ENCODE measurements at places on chromosomes 12 and 14. TPM values are rescaled to one million over a fixed set of nuclear protein-coding genes. Genes with fewer than 3 reads are reported as not detected.

- no peak for DNase-seq
These were observed 6.9 kb downstream of the DERA start for GRCh38 chr12:15918066-15918465.

GRCh38 chr14:61434311-61434710, 112.9 kb downstream of the PRKCH start:
- no peak for DNase-seq

DNA sequence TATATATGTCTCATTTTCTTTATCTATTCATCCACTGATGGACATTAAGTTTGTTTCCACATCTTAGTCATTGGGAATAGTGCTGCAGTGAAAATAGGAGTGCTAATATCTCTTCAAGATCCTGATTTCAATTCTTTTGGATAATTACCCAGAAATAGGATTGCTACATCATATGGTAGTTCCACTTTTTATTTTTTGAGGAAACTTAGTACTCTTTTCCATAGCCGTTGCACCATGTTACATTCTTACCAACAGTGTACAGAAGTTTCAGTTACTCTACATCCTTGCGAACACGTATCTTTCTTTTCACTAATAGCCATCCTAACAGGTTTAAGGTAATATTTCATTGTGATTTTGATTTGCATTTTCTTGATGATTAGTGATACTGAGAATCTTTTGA, 29.8 kb downstream of the TESPA1 start:
- no peak for DNase-seq

DNA sequence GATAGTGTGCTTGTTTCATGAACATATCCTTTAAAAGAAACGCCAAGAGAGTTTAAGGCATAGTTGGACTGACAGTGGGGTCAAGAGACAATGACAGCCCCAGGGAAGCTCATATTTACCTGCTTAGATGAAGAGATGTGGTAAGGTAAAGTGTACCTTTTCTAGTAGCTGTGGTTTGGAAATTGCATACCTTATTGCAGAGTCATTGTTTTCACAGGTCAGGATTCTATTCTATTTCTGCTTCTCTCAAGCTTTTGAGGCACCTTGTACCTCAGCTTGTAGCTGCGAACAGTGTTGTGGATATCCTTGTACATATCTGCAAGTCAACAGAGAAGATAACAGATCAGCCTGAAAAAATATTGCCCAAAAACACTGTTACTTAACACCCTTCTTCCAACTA, 47.7 kb downstream of the ATP6V1D start:
- DNase-seq = no peak

- DNase-seq = no peak
These were observed 18.5 kb downstream of the PIWIL1 start for GRCh38 chr12:130356222-130356621.

DNA sequence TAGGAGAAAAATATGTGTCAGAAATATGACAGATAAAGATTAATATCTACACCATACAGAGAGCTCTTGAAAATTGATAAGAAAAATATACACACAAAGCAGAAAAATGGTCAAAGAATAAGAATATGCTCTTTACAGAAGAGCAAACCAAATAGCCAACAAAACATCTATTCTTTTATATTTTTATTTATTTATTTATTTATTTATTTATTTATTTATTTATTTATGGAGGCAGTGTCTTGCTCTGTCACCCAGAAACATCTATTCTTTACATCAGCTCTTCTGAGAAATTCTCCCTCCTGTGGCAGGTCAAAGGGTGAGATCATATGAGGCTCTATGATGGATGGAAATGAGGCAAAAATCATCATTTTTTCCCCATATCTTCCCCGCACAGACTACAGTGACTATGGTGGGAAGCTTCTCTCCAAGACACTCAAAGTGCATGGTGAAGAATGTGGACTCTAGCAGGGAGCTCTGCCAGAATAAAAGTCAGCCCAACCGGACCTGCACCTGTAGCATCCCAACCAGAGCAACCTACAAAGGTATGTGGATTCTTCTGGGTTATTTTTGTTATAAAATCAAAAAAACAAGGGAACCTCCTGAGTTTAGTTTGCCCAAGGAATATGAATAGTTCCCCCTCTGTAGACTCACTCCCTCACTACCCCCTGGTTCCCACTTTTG, 71.4 kb downstream of the PLXNC1 start:
- DNase-seq = no peak

NEMF gene
- total RNA-seq = 171 TPM

- no peak for DNase-seq
These were observed 5.5 kb downstream of the TNFAIP2 start for GRCh38 chr14:103128631-103129300.

MAP3K9 gene
- total RNA-seq = 2.7 TPM

- DNase-seq = no peak
These were observed 204.0 kb downstream of the GRIN2B start for GRCh38 chr12:13777374-13777773.

DNA sequence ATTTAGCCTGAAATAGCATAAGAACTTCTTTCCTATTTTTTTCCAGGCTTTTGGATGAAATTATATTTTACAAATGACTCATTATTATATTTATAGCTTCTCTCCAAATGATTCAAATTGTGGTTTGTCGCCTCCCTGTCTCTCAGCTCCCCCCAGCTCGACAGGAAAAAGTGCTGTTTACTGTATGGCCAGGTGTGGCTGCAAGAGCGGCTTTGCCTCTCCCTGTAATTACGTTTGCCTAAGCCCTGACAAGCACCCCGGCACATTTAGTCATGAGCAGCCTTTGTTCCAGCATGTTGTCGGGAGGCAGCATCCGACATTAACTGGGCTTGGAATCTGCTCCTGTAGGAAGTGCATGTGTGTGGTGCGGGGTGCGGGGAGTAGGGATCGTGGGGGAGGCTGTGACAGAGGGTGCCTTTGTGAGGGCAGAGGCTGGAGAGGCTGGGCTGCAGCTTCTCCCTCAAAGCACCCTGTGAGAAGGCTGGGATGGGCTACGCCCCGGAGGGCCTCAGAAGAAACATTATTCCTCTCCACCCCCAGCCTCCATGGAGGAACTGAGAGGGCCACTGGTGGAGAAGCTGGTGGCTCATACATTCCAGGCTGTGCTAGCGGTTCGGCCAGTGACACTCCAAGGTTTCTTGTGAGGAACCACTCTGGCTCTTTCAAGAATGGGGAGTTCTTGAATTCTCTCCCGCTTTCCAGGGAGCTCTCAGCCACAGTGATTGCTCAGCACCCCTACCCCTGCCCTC, 42.1 kb upstream of the CTDSP2 start:
- no peak for DNase-seq

C12orf56 gene
- total RNA-seq = 0.95 TPM

- DNase-seq = no peak
These were observed 74.7 kb downstream of the TRIM9 start for GRCh38 chr14:51020024-51020710.

GZMH gene
- total RNA-seq = not detected

KLHL33 gene
- total RNA-seq = 0.69 TPM

DNA sequence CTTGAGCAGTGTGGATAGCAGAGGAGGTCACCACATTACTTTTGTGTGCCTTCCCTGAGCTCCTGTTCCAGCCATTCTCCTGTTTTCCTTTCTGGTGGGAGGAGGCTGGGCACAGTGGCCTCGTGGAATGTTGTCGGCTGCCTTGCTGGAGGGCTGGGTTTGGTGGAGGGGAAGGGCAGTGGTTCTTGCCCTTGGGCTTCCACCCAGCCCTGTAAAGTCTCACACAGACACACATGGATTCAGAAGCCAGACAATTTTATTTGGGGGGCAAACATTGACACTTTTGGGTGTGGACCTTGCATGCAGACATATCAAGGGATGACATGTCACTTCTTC, 866 bp downstream of the NPFF start:
- no peak for DNase-seq

DNA sequence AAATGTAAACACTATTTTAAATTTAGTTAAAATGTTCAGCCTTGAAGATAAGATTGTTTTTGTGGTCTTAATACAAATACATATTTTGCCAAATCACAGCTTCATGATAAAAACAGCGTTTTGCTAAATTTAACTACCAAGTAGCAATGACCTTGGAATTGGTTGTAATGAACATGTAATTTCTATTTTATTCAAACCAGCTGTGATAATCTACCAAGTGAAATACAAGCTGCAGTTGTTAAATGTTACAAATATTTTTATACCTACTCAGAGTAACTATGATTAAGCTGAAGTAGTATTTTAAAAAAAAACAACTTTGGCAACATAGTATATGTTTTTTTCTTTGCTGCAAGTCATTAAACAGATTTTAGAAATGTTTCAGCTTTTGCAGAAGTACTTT, 96.2 kb downstream of the CPSF2 start:
- no peak for DNase-seq

- DNase-seq = no peak
These were observed 1.1 kb upstream of the PAPLN start for GRCh38 chr14:73236157-73236556.

DNA sequence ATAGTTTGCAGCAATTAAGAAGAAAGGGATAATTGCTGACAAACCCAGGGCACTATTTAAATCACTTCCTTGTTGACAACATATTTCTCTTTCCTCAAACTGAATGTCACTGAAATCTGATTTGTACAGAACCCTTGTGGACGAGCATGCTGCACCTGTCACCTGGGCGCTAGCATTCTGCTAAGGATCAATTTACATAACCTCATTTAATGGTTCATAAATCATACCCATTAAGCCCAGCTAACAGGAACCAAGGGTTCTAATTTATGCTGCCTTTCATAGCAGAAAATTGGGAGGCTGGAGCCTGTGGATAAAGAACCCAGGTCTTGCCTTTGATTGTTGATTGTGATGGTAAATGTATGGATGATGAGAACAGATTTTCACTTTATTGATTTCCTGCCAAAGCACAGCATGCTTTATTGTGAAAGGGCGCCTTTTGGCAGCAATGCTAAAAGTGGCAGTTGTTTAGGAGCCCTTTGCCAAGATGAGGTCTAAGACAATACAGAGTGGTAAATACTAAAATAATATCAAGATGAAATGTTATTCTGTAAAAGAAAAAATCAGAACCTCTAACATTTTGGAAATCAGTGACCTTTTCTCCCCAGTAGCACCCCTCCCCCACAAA, 95.4 kb downstream of the NKX2-1 start:
- no peak for DNase-seq

DNA sequence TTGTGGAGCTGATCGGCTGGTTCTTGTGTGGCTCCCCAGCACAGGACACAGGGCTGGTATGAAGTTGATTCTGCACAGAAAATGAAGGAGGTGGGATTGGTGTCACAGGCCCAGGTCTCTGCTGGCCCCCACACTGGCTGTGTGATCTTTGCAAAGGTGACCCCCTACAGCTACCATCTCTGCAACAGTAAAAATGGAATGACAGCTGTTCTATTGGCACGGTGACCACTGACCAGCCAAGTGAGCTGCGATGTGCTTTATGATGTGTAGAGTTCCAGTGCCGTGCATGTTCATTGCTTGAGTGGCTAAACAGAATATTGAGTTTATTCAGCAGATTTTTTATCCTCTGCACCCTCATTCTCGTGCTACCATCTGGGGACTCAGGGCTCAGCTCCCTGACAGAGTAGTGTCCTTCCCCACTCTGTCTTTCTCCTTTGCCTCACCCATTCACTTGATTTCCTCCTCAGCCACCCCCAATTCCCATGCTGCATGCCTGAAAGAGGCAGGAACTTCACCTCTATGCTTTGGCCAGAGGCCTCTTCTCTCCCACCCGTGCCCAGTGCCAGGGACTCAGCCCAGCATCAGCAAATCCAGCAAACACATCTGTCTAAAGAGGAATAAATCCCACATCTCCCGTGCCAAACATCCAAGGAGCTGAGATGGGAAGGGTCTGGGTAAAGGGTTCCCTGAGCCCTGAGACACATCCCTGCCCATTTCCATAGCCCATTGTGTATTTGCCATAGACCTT, 21.2 kb downstream of the C14orf132 start:
- DNase-seq = no peak

PPTC7 gene
- 15.0 TPM for total RNA-seq
